ENCODE measurements at places on chromosomes 7 and 10. TPM values are rescaled to one million over a fixed set of nuclear protein-coding genes. Genes with fewer than 3 reads are reported as not detected.

GRCh38 chr10:32961895-32962369, 3.9 kb upstream of the ITGB1 start:
- DNase-seq, result no peak

DNA sequence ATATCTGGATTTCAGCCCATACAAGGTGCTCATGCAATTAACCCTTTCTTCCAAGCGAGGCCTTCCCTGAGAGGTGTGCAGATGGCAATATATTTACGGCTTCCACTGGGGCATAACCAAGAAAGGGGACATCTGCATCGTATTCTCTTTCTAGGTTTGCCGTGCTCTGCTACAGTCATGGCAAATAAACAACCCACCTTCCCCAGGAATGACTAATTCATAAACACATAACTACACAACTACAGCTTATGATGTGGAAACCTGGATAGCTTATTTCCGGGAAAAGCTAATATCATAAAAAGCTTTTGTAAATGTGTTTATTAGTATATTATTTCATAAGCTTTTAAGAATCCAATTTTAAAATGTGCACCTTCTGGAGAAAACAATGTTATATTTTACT, 120.0 kb downstream of the CAMK1D start:
- DNase-seq, result no peak

DNA sequence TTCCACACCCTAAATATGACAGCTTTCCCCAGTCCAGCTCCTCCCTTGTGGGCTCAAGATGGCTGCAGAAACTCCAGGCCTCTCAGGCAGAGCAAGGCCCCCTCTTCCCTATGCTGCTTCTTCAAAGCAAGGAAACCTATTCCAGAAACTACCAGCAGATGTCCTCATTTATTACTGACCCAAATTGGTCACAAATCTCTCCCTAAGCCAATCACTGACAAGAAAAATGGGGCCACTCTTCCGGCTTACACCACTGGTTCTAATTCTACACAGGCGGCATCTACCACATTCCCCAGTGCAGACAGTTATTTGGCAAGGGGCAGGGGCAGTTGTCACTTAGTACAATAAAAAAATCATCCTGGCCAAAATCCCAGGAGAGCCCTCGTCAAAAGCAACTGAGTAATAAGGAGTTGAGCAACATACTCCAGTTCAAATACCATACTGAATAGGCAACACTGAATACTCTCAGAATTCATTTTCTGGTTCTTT, 150.4 kb downstream of the SFMBT2 start:
- peak; percentile 57 for DNase-seq

DNA sequence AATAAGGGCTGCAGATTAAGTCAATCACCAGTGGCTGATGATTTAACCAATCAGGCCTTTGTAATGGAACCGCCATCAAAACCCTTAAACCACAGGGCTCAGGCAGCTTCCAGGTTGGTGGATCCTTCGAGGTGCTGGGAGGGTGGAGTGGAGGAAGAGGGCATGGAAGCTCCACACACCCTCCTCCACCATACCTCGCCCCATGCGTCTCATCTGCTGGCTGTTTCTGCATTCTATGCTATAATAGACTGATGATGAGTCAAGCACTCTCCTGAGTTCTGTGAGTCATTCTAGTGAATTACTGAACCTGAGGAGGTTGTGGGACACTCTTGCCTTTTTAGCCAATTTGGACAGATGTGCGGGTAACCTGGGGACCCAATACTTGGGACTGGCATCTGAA, 43.9 kb downstream of the CHST15 start:
- DNase-seq, result no peak

GRCh38 chr10:11295492-11295891, 277.8 kb downstream of the CELF2 start:
- DNase-seq, result no peak

GPR26 gene
- total RNA-seq, result not detected

KCP gene
- 1.5 TPM for total RNA-seq

MYH16 gene
- not detected for total RNA-seq

GRCh38 chr7:131827421-131827820, 271.0 kb upstream of the PODXL start:
- no peak for DNase-seq

- no peak for DNase-seq
Measured at GRCh38 chr7:73829921-73830680, 695 bp upstream of the CLDN4 start.

DNA sequence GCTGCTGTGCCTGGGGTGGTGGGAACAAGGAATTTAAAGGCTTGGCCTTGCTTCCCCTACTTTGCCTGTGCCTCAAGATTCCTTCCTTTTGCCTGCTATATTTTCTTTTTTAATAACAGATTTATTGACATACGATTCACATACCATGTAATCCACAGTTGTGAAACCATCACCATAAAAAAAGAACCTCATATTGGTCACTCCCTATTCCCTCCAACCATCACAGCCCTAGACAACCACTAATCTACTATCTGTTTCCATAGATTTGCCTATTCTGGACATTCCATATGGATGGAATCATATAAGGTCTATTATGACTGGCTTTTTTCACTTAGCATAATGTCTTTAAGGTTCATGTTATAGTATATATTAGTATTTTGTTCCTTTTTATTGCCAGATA, 59.3 kb upstream of the TRIM8 start:
- no peak for DNase-seq

DNA sequence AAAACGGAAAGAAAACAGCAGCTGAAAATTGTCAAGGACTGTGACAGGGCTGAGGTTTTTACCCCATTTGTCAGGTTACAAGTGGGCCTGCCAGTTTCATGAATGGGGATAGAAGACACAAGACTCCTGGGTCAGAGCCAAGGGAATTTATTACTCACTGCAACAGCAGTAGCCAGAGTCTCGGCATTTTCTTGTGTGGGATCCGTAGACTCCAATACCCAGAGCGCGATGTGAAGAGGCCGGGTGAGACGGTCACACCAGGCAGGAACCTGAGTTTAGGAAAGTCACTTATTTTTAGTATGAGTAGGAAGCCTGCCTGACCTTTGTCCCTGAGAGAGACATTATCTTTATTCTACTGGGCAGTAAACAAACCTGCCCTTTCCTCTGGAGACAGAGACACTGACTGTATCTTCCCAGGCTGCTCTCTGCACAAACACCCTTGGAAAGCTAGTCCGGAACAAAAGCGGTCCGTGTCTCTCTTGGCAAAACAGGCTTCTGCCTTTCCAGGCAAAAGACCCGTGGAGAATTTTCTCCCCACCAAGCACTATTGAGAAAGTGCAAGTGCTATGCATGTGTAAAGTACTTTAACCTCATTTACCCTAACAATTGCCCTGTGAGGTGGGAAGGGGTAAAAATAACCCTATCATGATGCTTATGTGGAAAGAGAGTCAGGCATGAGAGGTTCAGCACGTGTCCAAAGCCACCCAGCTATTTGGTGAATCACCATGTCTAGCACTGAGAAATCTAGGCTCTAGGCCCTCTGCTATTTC, 58.4 kb downstream of the JCAD start:
- no peak for DNase-seq

All from left lung (tissue), 14 donors.